ENCODE measurements at places on chromosomes 1 and 21. TPM values are rescaled to one million over a fixed set of nuclear protein-coding genes. Genes with fewer than 3 reads are reported as not detected.

Gene ZBED6
- total RNA-seq = 21.3 TPM

Gene ZNF648
- total RNA-seq = not detected

Gene PTGER3
- 1.4 TPM for total RNA-seq

Gene AADACL3
- total RNA-seq = not detected

Gene SV2A
- total RNA-seq = 18.6 TPM

Gene ORC1
- total RNA-seq = 39.6 TPM

Gene RHBDL2
- total RNA-seq = not detected

Gene LAMC2
- total RNA-seq = 0.22 TPM
